ENCODE measurements at places on chromosomes 12 and 14. TPM values are rescaled to one million over a fixed set of nuclear protein-coding genes. Genes with fewer than 3 reads are reported as not detected.

Gene NTN4
- total RNA-seq: 21.5 TPM

Gene LRTM2
- not detected for total RNA-seq

Gene OR4K2
- not detected for total RNA-seq

Gene TGM1
- 0.05 TPM for total RNA-seq

Gene CDKN3
- total RNA-seq: 179 TPM

Gene SLC2A14
- not detected for total RNA-seq

Gene MBD6
- 18.2 TPM for total RNA-seq

Gene C12orf60
- total RNA-seq: 0.69 TPM

Gene CCDC197
- not detected for total RNA-seq

Data from M059J (cell line).